ENCODE measurements at places on chromosomes 3 and 15. TPM values are rescaled to one million over a fixed set of nuclear protein-coding genes. Genes with fewer than 3 reads are reported as not detected.

DNA sequence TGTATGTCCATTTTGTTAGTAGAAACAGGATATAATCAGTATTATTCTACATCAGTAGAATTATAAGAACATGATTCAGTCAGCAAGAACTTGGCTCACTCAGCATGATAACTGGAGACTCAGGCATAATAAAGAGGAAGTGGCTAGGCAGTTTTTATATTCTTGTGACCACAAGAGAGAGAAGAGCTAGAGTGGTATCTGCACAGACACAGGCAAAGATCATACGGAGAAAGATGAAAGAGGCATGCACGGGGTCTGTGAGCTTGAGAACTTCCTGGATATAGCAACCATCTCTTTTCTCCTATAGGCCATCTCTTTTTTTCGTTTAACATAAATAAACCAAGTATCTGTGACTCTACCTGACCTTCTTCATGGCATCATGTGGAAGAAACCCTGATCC is 46.8 kb downstream of the MYO5A start:
- peaks cover 47% of the 10 kb centered on the region for H3K4me1 ChIP-seq
- DNase-seq, result peak; percentile 89
- peaks cover 2% of the 10 kb centered on the region for H3K36me3 ChIP-seq

GRCh38 chr3:52299879-52300611 is 12.4 kb downstream of the GLYCTK start:
- DNase-seq, result no peak
- peaks cover 2% of the 10 kb centered on the region for H3K4me1 ChIP-seq
- H3K4me3 ChIP-seq, result no peak overlapping the region
- H3K36me3 ChIP-seq, result no peaks in the 10 kb centered on the region
- H3K27ac ChIP-seq, result no peak overlapping the region

GRCh38 chr3:16254916-16255315 is 9.8 kb downstream of the DPH3 start:
- H3K27me3 ChIP-seq, result no peaks in the 10 kb centered on the region
- peak; percentile 65 for DNase-seq
- H3K4me3 ChIP-seq, result peak overlapping the region; percentile 37
- peaks cover 8% of the 10 kb centered on the region for H3K36me3 ChIP-seq
- peaks cover 24% of the 10 kb centered on the region for H3K4me1 ChIP-seq

DNA sequence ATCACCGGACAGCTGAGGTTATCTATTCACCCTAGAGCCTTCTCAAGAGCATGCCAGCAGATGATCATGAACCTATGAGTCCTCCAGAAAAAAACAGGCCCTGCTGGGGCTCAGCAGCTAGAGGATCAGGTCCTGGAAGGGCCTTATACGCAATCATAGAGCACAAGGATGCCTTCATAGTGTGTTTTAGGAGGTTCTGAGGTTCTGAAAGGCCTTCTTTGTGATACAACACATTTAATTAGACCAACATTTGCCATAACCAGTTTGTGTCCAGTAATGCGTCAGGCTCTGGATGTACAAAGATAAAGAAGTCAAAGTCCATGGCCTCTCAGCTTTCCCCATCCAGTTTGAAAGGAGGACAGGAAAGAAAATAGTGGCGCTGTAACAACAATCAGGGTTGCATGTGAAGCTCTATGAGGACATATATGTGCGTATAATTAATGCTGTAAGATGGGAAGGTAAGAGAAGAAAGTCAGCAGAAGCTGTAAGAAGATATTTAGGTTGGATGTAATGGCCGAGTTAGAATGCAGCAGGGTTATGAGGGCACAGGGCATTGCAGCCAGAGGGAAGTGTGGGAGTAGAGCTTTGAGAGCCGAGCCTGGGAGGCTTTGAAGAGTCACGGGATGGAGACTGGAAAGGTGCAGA is 302.6 kb upstream of the TBL1XR1 start:
- no peaks in the 10 kb centered on the region for H3K27me3 ChIP-seq
- H3K27ac ChIP-seq, result no peak overlapping the region
- H3K36me3 ChIP-seq, result no peaks in the 10 kb centered on the region
- no peak overlapping the region for H3K4me3 ChIP-seq
- H3K4me1 ChIP-seq, result no peaks in the 10 kb centered on the region
- DNase-seq, result no peak

DNA sequence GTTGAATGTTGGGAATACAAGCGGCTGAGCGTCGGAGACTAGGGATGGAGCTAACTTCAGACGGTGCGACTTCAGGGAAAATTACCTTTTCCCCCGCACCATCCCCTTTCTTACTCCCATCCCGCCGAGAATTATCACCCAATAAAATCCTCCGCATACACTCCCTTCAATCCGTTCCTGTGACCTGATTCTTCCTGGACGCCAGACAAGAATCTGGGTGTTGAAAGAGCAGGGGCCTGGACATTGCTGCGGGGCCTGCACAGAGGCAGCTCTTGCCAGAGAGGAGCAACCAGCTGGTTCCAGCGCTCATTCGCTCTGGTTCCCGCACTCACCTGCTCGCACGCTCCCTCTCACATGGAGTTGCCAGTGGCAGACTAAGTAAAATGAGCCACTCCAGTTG is 241.9 kb downstream of the ALCAM start:
- no peaks in the 10 kb centered on the region for H3K4me1 ChIP-seq
- H3K27me3 ChIP-seq, result peaks cover 2% of the 10 kb centered on the region
- H3K4me3 ChIP-seq, result no peak overlapping the region
- no peak for DNase-seq

DNA sequence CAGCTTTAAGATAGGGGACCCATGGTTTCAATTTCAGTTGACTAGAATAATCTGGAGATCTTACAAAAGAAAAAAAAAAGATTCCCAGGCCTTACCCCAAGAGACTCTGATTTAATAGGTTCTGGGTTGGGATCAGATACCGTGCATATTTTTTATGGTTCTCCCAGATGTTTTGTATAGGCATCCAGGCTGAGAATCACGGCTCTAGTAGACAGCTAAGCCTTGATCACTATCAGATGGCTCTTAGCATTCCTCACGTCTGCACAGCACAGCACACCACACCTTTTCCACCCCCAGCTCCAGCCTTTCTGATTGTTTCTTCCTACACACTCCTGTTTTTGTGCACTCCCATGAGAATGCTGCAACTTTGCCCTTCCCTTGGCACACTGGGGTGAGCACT is 40.8 kb downstream of the TMEM45A start:
- no peaks in the 10 kb centered on the region for H3K36me3 ChIP-seq
- no peak for DNase-seq
- peaks cover 6% of the 10 kb centered on the region for H3K27me3 ChIP-seq
- no peak overlapping the region for H3K4me3 ChIP-seq
- H3K27ac ChIP-seq, result no peak overlapping the region
- H3K4me1 ChIP-seq, result no peaks in the 10 kb centered on the region

- no peak overlapping the region for H3K27ac ChIP-seq
- H3K4me3 ChIP-seq, result no peak overlapping the region
- H3K27me3 ChIP-seq, result no peaks in the 10 kb centered on the region
- no peak for DNase-seq
Observed at GRCh38 chr3:149844091-149844490, 31.1 kb downstream of the RNF13 start.

- peaks cover 48% of the 10 kb centered on the region for H3K36me3 ChIP-seq
- H3K27me3 ChIP-seq, result no peaks in the 10 kb centered on the region
- peaks cover 5% of the 10 kb centered on the region for H3K4me1 ChIP-seq
Observed at GRCh38 chr3:50050361-50050760, 38.4 kb upstream of the RBM5 start.

GRCh38 chr3:80391573-80391972 is 623.8 kb upstream of the ROBO1 start:
- no peak for DNase-seq
- H3K4me3 ChIP-seq, result no peak overlapping the region

DNA sequence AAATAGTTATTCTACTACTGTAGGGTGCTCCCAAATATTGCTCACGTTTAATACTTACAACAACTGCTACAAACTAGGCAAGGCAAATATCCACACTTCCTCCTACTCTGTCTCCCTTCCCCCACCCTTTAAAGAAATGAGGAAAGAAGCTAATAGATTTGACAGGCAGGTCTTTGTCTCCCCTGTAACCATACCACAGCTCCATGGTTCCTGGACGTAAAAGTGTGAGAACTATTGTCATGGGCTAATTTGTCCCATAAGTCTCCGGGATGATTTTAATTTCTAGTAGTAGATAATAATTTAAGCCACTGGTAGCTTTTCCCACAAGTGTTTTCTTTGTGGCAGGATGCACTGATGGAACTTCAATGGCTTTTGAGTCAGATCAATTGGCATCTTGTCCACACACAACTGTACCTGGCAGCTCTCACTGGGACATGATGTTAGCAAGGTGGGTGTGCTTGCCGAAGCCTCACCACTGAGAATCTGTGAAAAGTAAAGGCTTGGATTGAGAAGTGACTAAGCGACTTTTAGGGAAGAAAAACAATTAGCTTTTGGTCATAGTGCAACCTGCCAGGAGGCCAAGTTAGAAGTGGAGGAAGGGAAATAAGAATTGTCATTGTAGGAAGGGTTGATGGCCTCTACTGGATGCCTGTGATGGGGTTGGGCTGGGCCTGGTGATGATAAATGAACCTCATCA is 1.4 kb upstream of the CPOX start:
- peaks cover 40% of the 10 kb centered on the region for H3K4me1 ChIP-seq
- no peak for DNase-seq
- H3K27ac ChIP-seq, result peak overlapping the region; percentile 11
- peaks cover 20% of the 10 kb centered on the region for H3K36me3 ChIP-seq
- peak overlapping the region; percentile 90 for H3K4me3 ChIP-seq
- H3K27me3 ChIP-seq, result no peaks in the 10 kb centered on the region

DNA sequence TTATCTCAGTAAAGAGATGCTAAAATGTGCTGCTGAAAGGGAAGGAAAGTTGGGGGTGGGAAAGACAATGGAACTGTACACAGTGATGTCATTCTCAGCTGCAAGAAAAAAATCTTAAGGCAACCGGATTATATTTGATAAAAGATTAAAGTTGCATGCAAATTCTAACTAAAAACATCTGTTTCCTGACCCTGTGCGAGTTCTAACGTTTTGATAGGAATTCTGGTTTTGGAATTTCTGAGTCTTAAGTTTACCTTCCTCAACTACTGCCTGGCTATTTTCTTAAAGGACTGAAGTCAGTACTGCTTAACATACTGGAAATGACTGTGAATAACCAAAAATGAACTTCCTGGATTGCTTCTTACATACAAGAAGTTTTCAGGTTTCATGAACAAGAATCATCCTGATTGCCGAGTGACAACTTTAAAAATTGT is 115.5 kb downstream of the SLC25A26 start:
- H3K4me1 ChIP-seq, result peaks cover 4% of the 10 kb centered on the region
- H3K27me3 ChIP-seq, result no peaks in the 10 kb centered on the region
- no peak overlapping the region for H3K4me3 ChIP-seq
- H3K27ac ChIP-seq, result no peak overlapping the region
- no peak for DNase-seq
- H3K36me3 ChIP-seq, result no peaks in the 10 kb centered on the region

GRCh38 chr3:108218811-108219210 is 3.4 kb downstream of the IFT57 start:
- DNase-seq, result no peak
- H3K27ac ChIP-seq, result no peak overlapping the region
- H3K27me3 ChIP-seq, result no peaks in the 10 kb centered on the region
- H3K36me3 ChIP-seq, result peaks cover 19% of the 10 kb centered on the region

DNA sequence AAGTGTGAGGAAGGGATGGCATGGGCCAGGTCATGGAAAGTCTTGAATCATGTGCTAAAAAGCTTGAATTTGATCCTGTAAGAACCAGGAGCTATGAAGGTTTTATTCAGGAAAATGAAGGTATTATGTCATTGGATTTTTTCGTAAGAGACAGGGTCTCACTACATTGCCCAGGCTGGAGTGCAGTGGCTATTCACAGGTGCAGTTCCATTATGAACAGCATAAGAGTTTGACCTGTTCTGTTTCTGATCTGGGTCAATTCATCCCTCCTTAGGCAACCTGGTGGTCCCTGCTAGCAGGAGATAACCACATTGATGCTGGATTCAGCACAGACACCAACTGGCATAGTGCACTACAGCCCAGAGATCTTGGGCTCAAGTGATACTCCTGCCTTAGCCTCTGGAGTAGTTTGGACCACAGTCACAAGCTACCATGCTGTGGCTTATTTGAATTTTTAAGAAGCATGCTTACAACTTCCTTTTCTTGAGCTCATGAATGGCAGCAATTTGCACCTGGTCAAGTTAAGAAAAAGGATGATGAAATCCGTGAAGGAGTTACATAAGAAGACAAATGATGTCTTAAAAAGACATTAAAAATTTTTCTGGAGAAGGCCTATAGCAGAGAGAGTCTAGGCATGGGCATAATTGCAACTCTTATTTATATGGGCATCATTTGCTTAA is 79.1 kb downstream of the CADPS start:
- DNase-seq, result no peak
- no peak overlapping the region for H3K4me3 ChIP-seq
- no peak overlapping the region for H3K27ac ChIP-seq
- no peaks in the 10 kb centered on the region for H3K27me3 ChIP-seq
- no peaks in the 10 kb centered on the region for H3K4me1 ChIP-seq

DNA sequence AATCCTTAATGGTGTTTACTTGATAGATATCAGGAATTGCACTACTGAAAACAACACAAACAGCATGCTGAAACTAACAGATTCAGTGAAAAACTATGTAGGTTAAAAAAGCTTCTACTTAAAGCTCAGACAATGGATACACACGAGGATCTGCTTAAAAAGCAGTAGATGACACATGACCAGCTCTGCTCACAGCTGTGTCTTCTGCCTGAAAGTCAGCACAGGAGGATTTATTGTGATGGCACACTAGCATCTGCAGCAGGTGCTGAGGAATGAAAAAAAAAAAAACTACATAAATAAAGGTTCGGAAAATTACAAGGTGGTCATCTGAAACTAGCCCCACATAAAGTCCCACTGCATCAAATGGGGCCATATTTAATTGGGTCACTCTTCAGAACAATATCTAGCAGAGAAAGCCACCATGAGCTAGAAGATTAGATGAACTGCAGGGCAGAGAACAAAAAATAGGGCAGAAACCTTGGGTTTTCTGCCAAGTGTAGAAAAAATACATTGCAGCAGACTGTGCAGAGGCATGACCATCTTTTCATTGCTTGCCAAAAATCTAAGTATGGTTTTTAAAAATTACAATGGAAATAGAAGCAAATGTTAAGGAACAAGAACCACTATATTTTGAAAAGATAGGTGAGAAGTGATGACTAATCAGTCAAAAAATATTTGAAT is 13.2 kb upstream of the GOLM2 start:
- no peak overlapping the region for H3K27ac ChIP-seq
- H3K4me1 ChIP-seq, result no peaks in the 10 kb centered on the region
- no peak overlapping the region for H3K4me3 ChIP-seq
- H3K27me3 ChIP-seq, result peaks cover 17% of the 10 kb centered on the region
- no peak for DNase-seq

DNA sequence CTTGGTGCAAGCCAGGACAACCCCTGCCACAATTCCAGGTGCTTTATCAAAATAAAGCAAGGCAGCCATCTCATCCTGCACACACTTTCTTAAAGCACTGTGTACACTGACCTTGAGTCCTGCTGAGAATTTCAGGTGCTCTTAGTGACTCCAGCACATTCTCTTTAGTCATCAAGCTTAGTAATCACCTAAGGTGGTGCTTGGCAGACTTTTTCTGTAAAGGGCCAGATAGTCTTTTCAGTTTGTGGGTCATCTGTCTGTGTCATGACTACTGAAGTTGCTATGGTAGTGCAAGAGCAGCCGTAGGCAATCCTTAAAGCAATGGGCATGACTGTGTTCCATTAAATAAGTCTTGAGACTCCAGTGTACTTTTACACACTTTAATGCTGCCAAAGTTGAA is 36.4 kb downstream of the RIOX2 start:
- no peak overlapping the region for H3K4me3 ChIP-seq
- peaks cover 66% of the 10 kb centered on the region for H3K36me3 ChIP-seq
- peaks cover 12% of the 10 kb centered on the region for H3K4me1 ChIP-seq
- no peaks in the 10 kb centered on the region for H3K27me3 ChIP-seq
- H3K27ac ChIP-seq, result peak overlapping the region; percentile 60

Gene SUSD5
- total RNA-seq, result not detected

Gene DUOXA2
- not detected for total RNA-seq

Gene CHRFAM7A
- total RNA-seq, result not detected

Gene REC114
- not detected for total RNA-seq

Gene ITIH3
- total RNA-seq, result not detected

Gene CTXN2
- 0.07 TPM for total RNA-seq

Gene LRTM1
- not detected for total RNA-seq

Gene SAMD7
- not detected for total RNA-seq

Gene HRH1
- 0.52 TPM for total RNA-seq

Gene SCN11A
- not detected for total RNA-seq

Data from activated CD4-positive, alpha-beta T cell treated with anti-CD3 and anti-CD28 coated beads, Interleukin-2, amount 10 ng/mL, durations not matched to agents 24 days and 14 days (primary cell).